ENCODE measurements at places on chromosomes 7 and 10.

GRCh38 chr7:89681448-89681847 is 472.8 kb upstream of the STEAP1 start:
- DNase-seq: no peak

DNA sequence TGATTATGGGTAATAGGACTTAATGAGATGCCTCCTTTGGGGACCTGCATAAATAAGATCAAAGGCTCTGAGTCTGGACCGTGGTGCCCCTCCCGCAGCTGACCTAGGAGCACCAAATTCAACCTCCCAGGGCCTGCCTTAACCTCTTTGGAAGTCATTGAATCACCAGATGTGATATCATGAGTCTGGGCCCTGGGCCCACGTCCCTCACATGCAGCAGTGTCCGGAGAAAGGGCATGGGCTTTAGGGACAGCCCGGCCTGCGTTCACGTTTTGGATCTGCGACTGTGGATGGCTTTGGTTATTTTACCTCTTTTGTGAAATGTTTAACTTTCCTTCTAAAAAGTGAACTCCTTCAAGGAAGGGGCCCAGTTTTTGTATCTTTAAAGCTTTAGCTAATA is 220.0 kb upstream of the KLF6 start:
- no peak for DNase-seq

DNA sequence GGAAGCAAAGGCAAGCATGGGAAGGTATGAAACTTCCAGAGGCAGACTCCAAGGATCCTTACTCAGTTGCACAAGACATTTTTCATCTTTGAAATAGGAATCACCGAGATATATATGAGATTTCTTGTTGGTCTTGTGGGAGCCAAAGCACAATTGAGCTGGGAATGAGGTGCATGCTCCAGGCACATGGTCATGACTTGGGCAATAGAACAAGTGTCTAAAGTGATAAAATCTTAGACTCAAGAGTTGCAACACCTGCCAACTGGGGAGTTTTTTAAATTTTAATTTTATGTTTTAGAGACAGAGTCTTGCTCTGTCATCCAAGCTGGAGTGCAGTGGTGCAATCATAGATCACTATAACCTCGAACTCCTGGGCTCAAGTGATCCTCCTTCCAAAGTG is 169.5 kb upstream of the ADCY1 start:
- peak; percentile 4 for DNase-seq

DNA sequence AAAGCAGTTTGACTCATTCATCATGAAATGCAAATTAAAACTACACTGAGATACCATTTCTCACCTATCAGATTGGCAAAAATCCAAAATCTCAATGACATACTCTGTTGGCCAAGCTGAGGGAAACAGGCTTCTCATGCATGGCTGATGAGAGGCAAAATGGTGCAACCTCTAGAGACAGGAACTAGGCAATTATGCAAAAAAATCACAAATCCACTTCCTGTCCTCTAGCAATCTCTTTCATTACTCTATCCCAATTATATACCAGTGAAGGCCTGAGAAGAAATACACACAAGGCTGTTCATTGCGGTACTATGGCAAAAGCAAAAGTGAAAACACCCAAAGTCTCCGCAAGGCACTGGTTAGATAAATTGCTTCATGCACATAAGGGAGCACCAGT is 25.9 kb upstream of the PTPRN2 start:
- no peak for DNase-seq

- no peak for DNase-seq
These were observed 13.1 kb downstream of the DPYSL4 start for GRCh38 chr10:132199854-132200311.

GRCh38 chr10:96906864-96907263 is 74.8 kb downstream of the LCOR start:
- DNase-seq: no peak

GRCh38 chr10:120917521-120918250 is 66.5 kb downstream of the WDR11 start:
- DNase-seq: no peak

DNA sequence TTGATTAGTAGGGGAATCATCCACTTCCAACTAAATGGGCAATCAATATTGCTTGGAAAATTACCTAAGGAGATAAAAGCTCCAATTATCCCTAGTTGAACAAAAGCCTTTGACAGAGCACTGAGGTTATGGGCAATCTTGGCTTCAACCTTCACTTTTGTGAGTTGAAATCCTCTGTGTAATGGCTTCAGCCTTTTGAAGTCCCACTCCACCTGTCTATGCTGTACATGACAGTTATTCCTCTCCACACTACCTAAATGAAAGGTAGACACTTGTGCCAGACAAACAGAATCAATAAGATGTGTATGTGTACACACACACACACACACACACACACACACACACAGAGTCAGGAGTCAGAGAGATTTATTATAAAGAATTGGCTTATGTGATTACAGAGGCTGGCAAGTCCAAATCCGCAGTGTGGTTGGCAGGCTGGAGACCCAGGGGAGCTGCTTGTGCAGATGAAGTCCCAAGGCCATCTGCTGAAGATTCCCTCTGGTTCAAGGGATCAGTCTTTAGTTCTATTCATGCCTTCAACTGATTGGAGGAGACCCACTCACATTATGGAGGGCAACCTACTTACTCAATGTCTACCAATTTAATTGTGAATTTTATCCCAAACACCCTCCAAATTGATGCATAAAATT is 164.8 kb upstream of the CDC14C start:
- DNase-seq: no peak

GRCh38 chr7:26593896-26594295 is 270.5 kb downstream of the SKAP2 start:
- DNase-seq: no peak

DNA sequence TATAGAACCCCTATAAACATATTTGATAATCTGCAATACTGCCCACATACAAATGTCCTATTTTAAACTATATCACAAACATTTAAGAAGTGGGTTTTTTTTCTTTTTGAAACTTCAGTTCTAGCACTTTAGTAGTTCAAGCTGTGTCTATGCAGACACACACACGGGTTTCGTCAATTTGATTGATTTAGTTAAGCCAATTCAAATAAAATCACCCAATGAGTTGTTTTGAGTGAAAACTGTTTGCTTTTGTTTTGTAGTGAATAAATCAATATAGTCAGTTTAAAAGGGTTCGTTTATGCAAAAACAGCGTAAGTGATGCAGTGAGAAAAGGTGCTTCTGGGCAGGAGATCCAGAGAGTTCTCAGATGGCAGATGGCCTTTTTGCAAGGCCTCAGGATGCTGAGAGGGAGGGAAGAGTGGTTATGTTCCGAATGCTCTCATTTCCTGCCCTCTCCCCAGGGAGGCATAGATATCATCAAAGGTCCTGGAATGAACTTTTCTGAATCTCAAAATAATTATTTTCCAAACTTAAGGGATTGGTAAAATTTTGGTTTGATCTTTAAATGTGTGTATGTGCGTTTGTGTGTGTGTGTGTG is 102.7 kb downstream of the AGMO start:
- DNase-seq: no peak

All from AML-193 (cell line).